ENCODE measurements at places on chromosomes 6 and 20. TPM values are rescaled to one million over a fixed set of nuclear protein-coding genes. Genes with fewer than 3 reads are reported as not detected.

Gene NHLRC1
- total RNA-seq = not detected

Gene SLC35D3
- total RNA-seq = not detected

DNA sequence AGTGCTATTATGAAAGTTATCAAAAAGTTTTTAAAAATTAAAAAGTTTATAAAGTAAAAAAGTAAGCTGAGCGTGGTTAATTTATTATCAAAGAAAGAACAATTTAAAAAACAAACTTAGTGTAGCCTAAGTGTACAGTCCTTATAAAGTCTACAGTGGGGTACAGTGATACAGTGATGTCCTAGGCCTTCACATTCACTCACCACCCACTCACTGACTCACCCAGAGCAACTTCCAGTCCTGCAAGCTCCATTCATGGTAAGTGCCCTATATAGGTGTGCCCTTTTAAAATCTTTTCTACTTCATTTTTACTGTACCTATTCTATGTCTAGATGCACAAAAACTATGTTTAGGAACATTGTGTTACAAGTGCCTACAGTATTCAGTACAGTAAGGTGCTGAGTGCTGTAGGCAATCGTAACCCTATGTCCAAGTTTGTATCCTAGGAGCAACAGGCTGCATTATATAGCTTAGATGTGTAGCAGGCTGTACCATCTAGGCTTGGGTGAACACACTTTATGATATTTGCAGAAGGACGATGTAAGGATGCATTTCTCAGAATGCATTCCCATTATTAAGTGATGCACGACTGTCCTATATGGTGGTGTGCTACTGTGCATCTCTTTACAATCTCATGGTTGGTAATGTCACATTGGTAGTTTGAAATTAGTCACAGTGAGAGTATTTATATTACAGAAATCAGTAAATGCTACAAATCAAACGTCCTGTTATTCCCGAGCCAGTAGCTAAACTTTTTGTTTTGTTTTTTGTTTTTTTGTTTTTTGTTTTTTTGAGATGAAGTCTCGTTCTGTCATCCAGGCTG lies 158.3 kb downstream of the GMPR start:
- no peak for DNase-seq
- H3K27ac ChIP-seq = no peak overlapping the region
- H3K4me3 ChIP-seq = no peak overlapping the region
- no peaks in the 10 kb centered on the region for H3K4me1 ChIP-seq

Gene HAO1
- not detected for total RNA-seq

Gene MYCT1
- total RNA-seq = not detected

Gene RNF39
- total RNA-seq = 2.3 TPM

GRCh38 chr6:5088780-5089179 lies 3.6 kb downstream of the PPP1R3G start:
- H3K36me3 ChIP-seq = no peaks in the 10 kb centered on the region
- H3K4me1 ChIP-seq = no peaks in the 10 kb centered on the region
- peaks cover 12% of the 10 kb centered on the region for H3K27me3 ChIP-seq
- no peak for DNase-seq
- no peak overlapping the region for H3K27ac ChIP-seq

GRCh38 chr6:144769142-144769541 lies 484.0 kb downstream of the UTRN start:
- DNase-seq = no peak
- peaks cover 24% of the 10 kb centered on the region for H3K36me3 ChIP-seq
- no peak overlapping the region for H3K27ac ChIP-seq
- no peaks in the 10 kb centered on the region for H3K4me1 ChIP-seq
- H3K4me3 ChIP-seq = no peak overlapping the region
- H3K27me3 ChIP-seq = no peaks in the 10 kb centered on the region

Gene PAK5
- total RNA-seq = not detected

DNA sequence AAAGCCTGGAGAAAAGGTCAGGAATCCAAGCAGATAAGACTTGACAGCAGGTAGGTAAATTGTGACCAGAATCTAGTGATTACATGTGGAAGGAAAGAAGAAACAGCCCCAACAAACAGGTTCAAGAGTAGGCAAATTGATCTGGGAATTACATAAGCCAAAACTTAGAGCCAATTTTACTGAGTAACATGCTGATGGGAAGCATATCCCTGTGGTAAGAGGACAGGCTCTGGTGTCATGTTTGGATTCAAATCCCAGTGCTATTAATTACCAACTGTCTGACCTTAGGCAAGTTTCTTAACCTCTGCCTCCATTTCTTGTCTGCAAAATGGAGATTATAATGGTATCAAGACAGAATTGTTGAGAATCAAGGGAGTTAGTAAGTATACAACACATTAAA lies 20.4 kb downstream of the MCM9 start:
- no peaks in the 10 kb centered on the region for H3K4me1 ChIP-seq
- no peak for DNase-seq
- H3K36me3 ChIP-seq = peaks cover 75% of the 10 kb centered on the region
- H3K27ac ChIP-seq = no peak overlapping the region
- no peak overlapping the region for H3K4me3 ChIP-seq

Gene COL11A2
- 1.5 TPM for total RNA-seq

DNA sequence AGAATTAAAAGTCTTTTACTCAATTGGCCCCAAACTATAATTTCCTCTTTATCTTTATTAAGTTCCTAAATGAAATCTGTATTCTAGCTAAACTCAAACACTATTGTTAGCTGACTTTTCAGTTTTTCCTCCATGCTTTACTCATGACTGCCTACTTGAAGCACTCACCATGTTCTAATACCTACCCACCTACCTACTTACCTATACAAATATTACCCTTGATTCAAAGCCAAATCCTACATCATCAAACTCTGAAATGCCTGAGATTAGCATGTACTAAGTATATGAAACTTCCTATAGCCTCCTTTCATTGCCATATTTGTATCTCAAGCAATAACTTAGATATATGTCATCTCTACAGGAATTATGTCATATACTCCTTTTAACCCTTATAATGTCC lies 259.7 kb downstream of the HDGFL1 start:
- no peaks in the 10 kb centered on the region for H3K27me3 ChIP-seq
- H3K36me3 ChIP-seq = no peaks in the 10 kb centered on the region
- peaks cover 22% of the 10 kb centered on the region for H3K4me1 ChIP-seq
- peak overlapping the region; percentile 92 for H3K27ac ChIP-seq
- DNase-seq = no peak

Gene DEFB132
- not detected for total RNA-seq

DNA sequence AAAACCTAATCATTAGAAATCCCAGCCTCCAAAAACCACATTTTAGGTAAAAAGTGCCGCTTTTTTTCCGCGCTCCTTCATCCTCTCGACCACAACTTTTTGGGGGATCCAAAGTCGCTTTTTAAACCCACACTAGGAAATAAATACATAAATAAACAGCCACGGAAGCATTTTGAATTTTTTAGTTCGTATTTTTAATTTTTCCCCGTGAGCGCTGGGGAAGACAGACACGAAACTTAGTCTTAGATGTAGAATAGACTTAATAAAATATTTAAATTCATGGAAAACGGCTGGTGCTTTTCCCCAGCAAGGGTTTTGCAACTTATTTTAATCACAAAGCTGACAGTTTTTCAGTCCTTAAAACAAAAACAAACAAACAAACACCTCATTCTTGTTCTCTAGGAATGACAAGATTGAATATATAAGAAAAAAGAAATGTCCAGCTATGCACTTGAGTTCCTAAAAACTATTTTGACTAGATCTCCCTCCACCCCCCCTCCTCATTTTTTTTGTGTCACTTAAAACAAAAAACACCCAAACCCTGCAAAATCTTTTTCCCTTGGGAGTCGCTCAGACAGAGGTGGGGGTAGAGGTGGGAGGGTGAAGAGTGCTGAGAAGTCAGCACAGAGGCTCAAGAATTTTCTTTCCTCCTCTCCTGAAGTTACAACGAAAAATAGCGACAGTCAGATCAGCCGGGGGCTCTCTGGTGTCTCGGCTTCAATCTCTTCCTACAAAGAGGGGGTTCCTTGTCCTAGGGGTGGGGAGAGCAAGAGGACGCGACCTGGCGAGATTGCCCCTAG lies 43.4 kb upstream of the SUPT3H start:
- peak overlapping the region; percentile 91 for H3K4me3 ChIP-seq
- DNase-seq = no peak
- no peaks in the 10 kb centered on the region for H3K27me3 ChIP-seq

DNA sequence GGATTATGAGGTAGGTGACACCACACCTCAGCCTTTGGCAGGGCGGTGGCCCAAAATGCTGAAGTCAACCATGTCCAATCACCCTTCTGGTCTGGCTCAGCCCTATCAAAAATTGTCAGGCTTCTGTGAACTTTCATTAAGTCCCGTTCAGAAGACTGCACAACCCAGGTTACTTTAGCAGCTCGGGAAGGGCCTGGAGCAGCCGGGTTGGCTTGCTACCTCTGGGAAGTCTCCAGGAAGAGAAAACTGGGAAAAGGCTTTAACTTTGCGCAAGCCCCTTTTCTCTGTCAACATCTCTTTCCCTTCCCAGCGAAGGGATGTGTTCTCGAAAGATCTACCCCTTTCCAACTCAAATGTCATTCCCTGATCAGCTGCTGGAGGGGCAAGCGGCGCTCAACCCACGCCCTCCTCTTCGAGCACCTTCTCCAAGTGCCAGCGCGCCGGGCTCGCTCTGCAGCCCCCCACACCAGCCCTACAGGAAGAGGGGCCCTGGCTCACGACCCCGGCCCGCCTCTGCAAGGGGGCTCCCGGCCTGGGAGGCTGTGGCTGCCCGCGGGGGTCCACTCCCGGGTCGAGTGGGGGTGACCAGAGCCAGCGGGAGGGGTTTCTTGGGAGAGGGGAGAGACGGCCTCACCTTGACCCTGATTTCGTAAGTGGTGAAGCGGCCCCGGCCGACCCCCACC lies 573 bp downstream of the SNX3 start:
- H3K27me3 ChIP-seq = no peaks in the 10 kb centered on the region
- H3K4me1 ChIP-seq = peaks cover 7% of the 10 kb centered on the region
- peak overlapping the region; percentile 89 for H3K27ac ChIP-seq
- H3K36me3 ChIP-seq = peaks cover 18% of the 10 kb centered on the region

DNA sequence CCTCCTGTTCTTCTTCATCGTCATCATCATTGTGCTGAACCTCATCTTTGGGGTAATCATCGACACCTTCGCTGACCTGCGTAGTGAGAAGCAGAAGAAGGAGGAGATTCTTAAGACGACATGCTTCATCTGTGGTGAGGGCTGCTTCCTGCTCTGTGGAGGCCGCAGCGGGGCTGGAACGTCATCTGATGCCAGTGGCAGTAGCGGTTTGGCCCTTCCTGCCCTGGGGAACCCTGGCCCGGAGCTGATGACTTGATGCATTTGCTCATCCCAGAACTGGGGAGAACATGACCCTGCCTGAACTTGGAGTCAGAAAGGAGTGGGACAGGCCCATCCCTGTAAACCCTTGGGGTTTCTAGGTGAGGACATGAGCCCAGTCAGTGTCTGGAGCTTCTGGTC lies 18.7 kb downstream of the UQCC2 start:
- H3K27me3 ChIP-seq = no peaks in the 10 kb centered on the region
- no peak overlapping the region for H3K27ac ChIP-seq
- peaks cover 95% of the 10 kb centered on the region for H3K36me3 ChIP-seq

Gene SPINT4
- not detected for total RNA-seq

GRCh38 chr6:152380993-152381898 lies 255.9 kb downstream of the SYNE1 start:
- H3K27ac ChIP-seq = peak overlapping the region; percentile 96
- H3K4me1 ChIP-seq = peaks cover 20% of the 10 kb centered on the region
- peak; percentile 50 for DNase-seq
- no peaks in the 10 kb centered on the region for H3K36me3 ChIP-seq

GRCh38 chr20:24581443-24582170 lies 112.2 kb downstream of the SYNDIG1 start:
- no peaks in the 10 kb centered on the region for H3K4me1 ChIP-seq
- peaks cover 5% of the 10 kb centered on the region for H3K36me3 ChIP-seq
- no peaks in the 10 kb centered on the region for H3K27me3 ChIP-seq
- H3K4me3 ChIP-seq = no peak overlapping the region
- no peak overlapping the region for H3K27ac ChIP-seq

Gene SIGLEC1
- not detected for total RNA-seq

GRCh38 chr6:27188885-27189418 lies 58.5 kb upstream of the PRSS16 start:
- peak; percentile 88 for DNase-seq
- peak overlapping the region; percentile 82 for H3K4me3 ChIP-seq
- H3K27me3 ChIP-seq = no peaks in the 10 kb centered on the region

- peaks cover 5% of the 10 kb centered on the region for H3K4me1 ChIP-seq
- H3K27ac ChIP-seq = no peak overlapping the region
- no peak overlapping the region for H3K4me3 ChIP-seq
Measured at GRCh38 chr20:34251619-34252018, 10.4 kb downstream of the ASIP start.

Gene NECAB3
- total RNA-seq = 13.0 TPM

GRCh38 chr20:10475225-10475624 lies 40.1 kb downstream of the SLX4IP start:
- H3K27ac ChIP-seq = no peak overlapping the region
- no peak overlapping the region for H3K4me3 ChIP-seq
- no peaks in the 10 kb centered on the region for H3K36me3 ChIP-seq
- no peaks in the 10 kb centered on the region for H3K4me1 ChIP-seq

Gene NKX2-2
- not detected for total RNA-seq

- H3K36me3 ChIP-seq = peaks cover 25% of the 10 kb centered on the region
- peaks cover 16% of the 10 kb centered on the region for H3K4me1 ChIP-seq
- no peaks in the 10 kb centered on the region for H3K27me3 ChIP-seq
- no peak overlapping the region for H3K27ac ChIP-seq
- no peak overlapping the region for H3K4me3 ChIP-seq
Measured at GRCh38 chr6:7172649-7173048, 64.9 kb downstream of the RREB1 start.
